A549 (cell line): ENCODE measurements at places on chromosomes 12 and 14.

GRCh38 chr12:130875193-130875592, 3.3 kb downstream of the RAN start:
- DNase-seq, result no peak

- DNase-seq, result no peak
Measured at GRCh38 chr12:11689591-11690186, 40.2 kb downstream of the ETV6 start.

GRCh38 chr12:75628916-75629315, 117.5 kb upstream of the KRR1 start:
- DNase-seq, result no peak

DNA sequence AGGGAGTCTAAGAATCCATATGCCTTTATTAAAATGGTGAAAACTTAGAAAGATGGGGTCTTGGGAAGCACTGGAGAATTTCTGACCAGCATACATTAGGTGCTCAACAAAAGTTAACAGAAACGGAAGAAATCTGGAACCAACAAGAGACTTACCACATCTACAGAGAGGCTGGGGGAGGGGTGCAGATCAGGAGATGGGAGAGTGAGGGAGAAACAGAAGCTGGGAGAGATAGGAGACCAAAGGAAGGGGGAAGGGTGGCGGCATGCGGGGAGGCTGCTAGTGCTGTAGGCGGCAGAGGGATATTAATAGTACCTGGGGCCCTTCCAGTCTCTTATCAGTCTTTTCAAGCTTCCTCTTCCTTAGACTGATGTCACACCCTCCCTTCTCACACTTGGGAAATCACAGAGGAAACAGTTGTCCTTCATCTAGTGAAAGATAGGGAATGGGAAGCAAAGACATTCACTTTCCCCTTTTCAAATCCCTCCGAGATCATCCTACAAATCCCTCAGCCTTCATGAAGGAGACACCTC, 18.1 kb downstream of the ZBTB39 start:
- DNase-seq, result no peak
